ENCODE measurements at places on chromosomes 5 and 9. TPM values are rescaled to one million over a fixed set of nuclear protein-coding genes. Genes with fewer than 3 reads are reported as not detected.

Gene TAF11L10
- not detected for total RNA-seq

Gene PDE4D
- 69.8 TPM for total RNA-seq

Gene PCDHAC1
- not detected for total RNA-seq

Gene ORM2
- total RNA-seq, result not detected

Gene CDC25C
- 19.0 TPM for total RNA-seq

Gene LECT2
- total RNA-seq, result not detected

Gene TAF11L13
- not detected for total RNA-seq

Gene TLR4
- total RNA-seq, result not detected

Gene PCDHB6
- total RNA-seq, result not detected

Gene RANBP3L
- total RNA-seq, result 0.16 TPM
